Effector CD8-positive, alpha-beta T cell (primary cell): ENCODE measurements at places on chromosomes 16 and 17.

- no peak for DNase-seq
Observed at GRCh38 chr17:68297195-68297594, 5.9 kb downstream of the ARSG start.

DNA sequence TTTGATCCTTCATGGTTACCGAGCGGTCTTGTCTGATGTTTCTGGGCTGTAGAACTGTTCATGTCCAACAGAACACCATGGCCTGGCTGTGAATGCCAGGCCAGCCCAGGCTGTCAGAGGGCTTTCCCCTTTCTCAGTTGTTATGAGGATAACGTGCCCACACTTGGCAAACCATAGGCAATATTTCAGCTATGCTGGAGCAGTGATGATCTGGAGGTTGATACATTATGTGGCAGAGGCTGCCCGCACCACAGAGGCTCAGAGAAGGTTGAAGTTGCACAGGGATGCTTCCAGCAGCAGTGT is 92.9 kb downstream of the C16orf78 start:
- DNase-seq, result no peak

GRCh38 chr17:55859301-55859795 is 108.5 kb downstream of the PCTP start:
- DNase-seq, result no peak

DNA sequence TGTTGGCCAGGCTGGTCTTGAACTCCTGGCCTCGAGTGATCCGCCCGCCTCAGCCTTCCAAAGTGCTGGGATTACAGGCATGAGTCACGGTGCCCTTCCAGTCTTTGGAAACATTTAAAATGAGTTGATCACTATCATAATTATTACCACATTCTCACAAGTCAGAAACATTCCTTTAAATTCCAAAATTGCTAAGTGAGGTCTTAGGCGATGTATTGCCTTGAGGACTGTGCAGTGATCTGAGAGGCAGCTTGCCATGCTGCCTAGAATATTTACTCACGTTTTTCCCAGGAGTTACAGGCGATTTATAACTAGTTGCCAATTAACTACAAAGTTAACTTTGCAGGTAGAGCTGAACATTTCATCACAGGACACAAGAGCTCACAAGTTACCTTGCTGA is 5.7 kb upstream of the ATXN1L start:
- no peak for DNase-seq

GRCh38 chr16:30747331-30747730 is 894 bp upstream of the PHKG2 start:
- DNase-seq, result no peak

GRCh38 chr16:85310868-85311585 is 198.8 kb upstream of the CIBAR2 start:
- peak; percentile 23 for DNase-seq
